SJCRH30 (cell line): ENCODE measurements at places on chromosomes 3 and 15.

- no peak overlapping the region for H3K4me3 ChIP-seq
- no peaks in the 10 kb centered on the region for H3K27me3 ChIP-seq
- H3K27ac ChIP-seq = no peak overlapping the region
Observed at GRCh38 chr3:126733061-126733430, 29.0 kb downstream of the CHCHD6 start.

DNA sequence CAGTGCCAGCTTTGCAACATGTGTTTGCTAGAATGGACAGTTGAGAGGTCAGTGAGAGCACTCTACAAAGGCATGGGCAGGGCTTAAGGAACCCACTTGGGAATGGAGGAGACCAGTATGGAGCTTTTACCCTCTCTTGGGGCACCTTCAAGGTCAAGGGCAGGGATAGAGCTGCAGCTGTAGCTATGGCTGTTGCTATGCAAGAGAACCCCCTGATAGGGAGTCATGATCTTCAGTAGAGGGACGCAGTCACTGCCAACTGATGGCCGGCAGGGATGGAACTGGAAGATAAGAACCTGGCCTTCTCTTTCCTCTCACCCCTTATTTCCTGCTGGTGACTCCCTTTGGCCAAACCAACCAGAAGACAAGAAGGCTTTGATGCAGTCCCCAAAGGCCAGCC lies 40.3 kb downstream of the THSD4 start:
- no peaks in the 10 kb centered on the region for H3K27me3 ChIP-seq
- DNase-seq = no peak
- H3K27ac ChIP-seq = no peak overlapping the region
- no peaks in the 10 kb centered on the region for H3K4me1 ChIP-seq
- H3K4me3 ChIP-seq = no peak overlapping the region

GRCh38 chr3:9986230-9986725 lies 363 bp downstream of the EMC3 start:
- H3K27me3 ChIP-seq = no peaks in the 10 kb centered on the region
- H3K36me3 ChIP-seq = peaks cover 10% of the 10 kb centered on the region
- H3K27ac ChIP-seq = peak overlapping the region; percentile 85

- no peak overlapping the region for H3K27ac ChIP-seq
- peaks cover 5% of the 10 kb centered on the region; the same call in 1 of the 2 replicates for H3K36me3 ChIP-seq
- no peaks in the 10 kb centered on the region for H3K4me1 ChIP-seq
- H3K4me3 ChIP-seq = no peak overlapping the region
- no peak for DNase-seq
- H3K27me3 ChIP-seq = no peaks in the 10 kb centered on the region
Observed at GRCh38 chr3:52072020-52072419, 15.6 kb upstream of the DUSP7 start.

DNA sequence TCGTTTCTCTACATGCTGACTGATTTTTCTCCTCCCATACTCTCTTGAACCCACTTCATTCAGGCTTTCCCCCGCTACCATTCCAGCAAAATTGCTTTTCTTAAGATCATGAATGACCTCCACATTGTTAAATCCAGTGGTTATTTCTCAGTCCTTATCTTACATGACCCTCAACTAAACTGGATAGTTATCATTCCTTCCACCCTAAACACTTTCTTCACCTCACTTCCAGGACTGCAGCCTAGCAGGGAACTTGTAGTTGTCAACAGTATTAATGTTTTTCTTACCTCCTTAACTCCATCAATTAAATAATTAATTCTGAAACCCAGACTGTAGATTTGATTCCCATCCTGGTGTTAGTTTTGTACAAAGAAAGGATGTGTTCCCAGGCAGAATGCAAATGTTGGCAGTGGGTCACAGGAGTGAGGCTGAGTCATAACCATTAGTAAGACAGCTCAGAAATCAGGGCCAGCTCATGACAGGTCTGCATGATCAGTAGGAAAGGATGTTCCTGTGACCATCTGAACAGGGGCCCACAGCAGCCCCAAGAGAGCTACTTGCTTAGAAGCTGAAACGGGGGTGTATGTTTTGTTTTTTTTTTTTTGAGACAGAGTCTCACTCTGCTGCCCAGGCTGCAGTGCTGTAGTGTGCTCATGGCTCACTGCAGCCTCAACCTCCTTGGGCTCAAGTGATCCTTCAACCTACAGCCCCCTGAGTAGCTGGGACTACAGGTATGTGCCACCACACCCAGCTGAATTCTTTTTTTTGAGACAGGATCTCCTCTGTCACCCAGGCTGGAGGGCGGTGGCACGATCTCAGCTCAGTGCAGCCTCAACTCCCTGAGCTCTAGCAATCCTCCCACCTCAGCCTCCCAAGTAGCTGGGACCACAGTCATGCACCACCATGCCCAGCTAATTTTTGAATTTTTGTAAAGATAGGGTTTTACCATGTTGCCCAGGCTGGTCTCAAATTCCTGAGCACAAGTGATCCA lies 9.1 kb downstream of the BCL2L10 start:
- H3K27me3 ChIP-seq = no peaks in the 10 kb centered on the region
- H3K36me3 ChIP-seq = no peaks in the 10 kb centered on the region
- H3K4me1 ChIP-seq = peaks cover 14% of the 10 kb centered on the region
- peak; percentile 62 for DNase-seq

- no peak overlapping the region for H3K27ac ChIP-seq
- no peak for DNase-seq
- H3K4me3 ChIP-seq = no peak overlapping the region
- H3K4me1 ChIP-seq = no peaks in the 10 kb centered on the region
- H3K36me3 ChIP-seq = no peaks in the 10 kb centered on the region
- H3K27me3 ChIP-seq = no peaks in the 10 kb centered on the region
Observed at GRCh38 chr3:151383956-151384355, 597 bp downstream of the P2RY12 start.

DNA sequence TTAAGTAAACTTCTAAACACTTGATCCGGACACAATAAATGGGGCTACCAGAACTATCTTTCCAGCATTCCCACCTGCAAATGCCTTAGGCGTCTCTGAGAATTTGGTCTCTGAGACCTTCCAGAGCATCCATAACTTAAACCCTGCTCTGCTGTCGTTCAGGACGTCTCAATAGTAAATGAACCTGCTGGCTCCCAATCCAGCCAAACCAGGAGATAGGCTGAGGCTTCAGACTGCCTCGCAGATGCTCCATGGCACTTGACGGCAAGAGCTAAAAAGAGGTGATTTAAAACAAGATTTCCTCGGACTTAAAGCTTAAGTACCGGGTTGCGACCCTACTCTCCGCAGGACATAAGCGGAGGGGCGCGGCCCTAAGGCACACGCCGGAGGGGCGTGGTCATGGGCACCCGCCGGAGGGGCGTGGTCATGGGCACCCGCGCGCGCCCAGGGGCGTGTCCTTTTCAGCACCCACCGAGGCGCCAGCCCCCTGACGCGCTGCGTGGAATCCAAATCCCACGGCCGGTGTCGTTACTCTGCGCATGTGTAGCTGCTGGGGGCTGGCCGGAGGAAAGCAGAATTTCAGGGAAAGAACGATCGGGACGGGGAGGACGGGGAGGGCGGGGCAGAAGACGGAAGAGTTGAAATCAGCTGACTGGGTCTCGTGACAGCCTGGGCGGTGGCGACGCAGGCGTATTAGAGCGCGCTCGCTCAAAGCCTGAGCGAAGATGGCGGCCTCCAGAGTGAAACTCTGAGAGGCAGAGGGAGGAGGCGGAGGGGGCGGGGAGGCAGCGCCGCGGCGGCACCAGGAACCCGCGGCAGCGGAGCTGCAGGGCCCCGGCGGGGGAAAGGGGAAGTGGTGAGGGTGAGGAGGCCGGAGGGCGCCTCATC lies at the start of gene DNAJC13:
DNAJC13 (plus strand) TSS at position 696 of the 888 bp plus-strand sequence. CDS start 17,049 bp downstream, outside the sequence.
- no peaks in the 10 kb centered on the region for H3K4me1 ChIP-seq
- peak within 1 kb of the TSS; percentile 82 for H3K4me3 ChIP-seq
- no peaks in the 10 kb centered on the region for H3K27me3 ChIP-seq
- H3K27ac ChIP-seq = peak within 1 kb of the TSS; percentile 60
- H3K36me3 ChIP-seq = no peaks in the 10 kb centered on the region

DNA sequence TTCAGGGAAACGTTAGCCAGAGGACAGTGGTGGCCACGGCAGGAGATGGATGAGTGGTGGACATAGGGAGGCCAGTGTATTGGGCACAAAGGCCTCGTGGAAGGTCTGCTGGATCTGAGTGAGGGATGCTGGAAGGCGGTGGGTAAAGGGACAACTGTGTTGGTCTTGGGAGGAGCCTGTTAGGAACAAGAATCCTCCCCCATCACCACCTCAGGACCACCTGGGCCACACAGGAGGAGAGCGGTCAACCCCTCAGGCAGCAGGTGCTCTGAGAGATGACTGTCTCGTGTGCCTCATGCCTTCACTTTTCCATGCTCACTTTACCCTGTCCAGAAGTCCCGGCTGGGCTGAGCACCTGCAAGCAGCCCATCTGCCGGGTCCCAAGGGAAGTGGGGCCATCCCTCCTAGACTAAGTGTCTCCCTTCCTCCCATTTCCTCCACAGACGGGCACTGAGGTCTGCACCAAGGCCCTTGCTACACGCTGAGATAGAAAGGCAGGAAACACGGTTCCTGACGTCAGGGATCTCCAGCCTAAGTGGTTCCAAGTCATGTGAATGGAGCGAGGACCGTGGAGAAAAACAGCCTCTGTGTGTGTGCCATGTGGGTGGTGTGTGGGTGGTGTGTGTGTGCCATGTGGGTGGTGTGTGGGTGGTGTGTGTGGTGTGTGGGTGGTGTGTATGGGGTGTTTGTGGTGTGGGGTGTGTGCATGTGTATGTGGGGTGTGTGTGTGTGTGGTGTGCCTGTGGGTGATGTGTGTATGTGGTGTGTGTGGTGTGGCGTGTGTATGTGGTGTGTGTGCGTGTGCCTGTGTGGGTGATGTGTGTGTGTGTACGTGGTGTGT lies 47.8 kb upstream of the CTSH start:
- H3K27ac ChIP-seq = no peak overlapping the region
- H3K36me3 ChIP-seq = no peaks in the 10 kb centered on the region
- peaks cover 28% of the 10 kb centered on the region for H3K4me1 ChIP-seq
- H3K27me3 ChIP-seq = no peaks in the 10 kb centered on the region
- DNase-seq = no peak

- no peaks in the 10 kb centered on the region for H3K27me3 ChIP-seq
- peaks cover 15% of the 10 kb centered on the region for H3K4me1 ChIP-seq
- no peak overlapping the region for H3K4me3 ChIP-seq
- no peak overlapping the region for H3K27ac ChIP-seq
Observed at GRCh38 chr15:97009031-97009431, 678.5 kb downstream of the NR2F2 start.

GRCh38 chr15:39465843-39466749 lies 114.8 kb upstream of the THBS1 start:
- no peak overlapping the region for H3K27ac ChIP-seq
- H3K27me3 ChIP-seq = no peaks in the 10 kb centered on the region
- no peaks in the 10 kb centered on the region for H3K36me3 ChIP-seq

- no peak overlapping the region for H3K4me3 ChIP-seq
- no peaks in the 10 kb centered on the region for H3K36me3 ChIP-seq
- H3K4me1 ChIP-seq = peaks cover 10% of the 10 kb centered on the region
- DNase-seq = no peak
- no peaks in the 10 kb centered on the region for H3K27me3 ChIP-seq
Observed at GRCh38 chr3:43735618-43736017, 44.9 kb downstream of the ABHD5 start.

DNA sequence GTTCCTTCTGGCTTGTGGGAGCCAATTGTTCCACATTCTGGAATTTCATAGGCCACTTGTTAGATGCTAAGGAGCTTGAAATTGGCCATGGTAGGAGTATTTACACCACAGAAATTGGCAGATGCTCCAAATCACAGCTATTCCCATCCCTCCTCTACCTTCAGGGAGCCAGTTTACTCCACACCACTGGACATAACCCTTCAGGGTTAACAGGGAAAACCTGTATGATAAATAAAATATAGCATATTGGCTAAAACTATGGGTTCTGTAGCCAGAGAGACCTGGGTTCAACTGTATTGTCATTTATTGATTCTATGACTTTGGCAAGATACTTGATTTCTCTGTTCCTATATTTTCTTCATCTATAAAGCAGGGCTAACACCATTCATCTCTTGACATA lies 384.2 kb upstream of the PROK2 start:
- no peaks in the 10 kb centered on the region for H3K36me3 ChIP-seq
- no peak overlapping the region for H3K27ac ChIP-seq
- no peak for DNase-seq
- H3K27me3 ChIP-seq = no peaks in the 10 kb centered on the region

GRCh38 chr3:69710153-69710977 lies 28.9 kb upstream of the MITF start:
- DNase-seq = peak; percentile 18
- no peak overlapping the region for H3K4me3 ChIP-seq
- H3K36me3 ChIP-seq = no peaks in the 10 kb centered on the region
- H3K27me3 ChIP-seq = no peaks in the 10 kb centered on the region

DNA sequence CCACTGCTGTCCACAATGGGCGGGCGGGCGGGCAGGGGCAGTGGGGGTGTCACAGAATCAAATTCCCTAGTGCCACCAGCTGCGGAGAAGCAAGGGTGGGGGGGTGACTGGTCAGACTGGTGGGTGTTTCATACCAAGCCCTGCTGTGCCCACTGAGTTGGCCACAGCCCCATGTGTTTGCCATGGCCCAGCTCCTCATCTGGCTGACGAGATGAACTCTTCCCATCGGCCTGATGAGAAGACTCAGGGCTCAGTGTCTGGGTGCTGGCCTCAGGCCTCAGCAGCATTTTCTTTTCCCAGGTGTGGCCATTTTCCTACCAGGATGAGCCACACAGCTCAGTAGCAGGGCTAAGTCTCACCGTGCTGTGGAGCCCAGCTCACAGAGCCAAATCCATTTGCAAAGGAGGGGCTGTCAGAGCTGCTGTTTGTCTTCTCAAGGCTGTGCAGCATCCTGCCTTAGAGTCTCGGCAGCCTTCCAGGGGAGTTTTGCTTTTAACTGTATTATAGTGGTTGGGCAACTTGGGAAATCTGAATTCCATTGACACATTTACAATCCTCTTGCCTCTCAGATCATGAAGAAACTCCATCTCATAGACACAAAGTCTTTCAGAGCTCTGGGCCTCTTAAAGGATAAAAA lies 176.8 kb downstream of the ABHD5 start:
- H3K36me3 ChIP-seq = no peaks in the 10 kb centered on the region
- H3K27ac ChIP-seq = no peak overlapping the region
- no peak for DNase-seq
- H3K27me3 ChIP-seq = no peaks in the 10 kb centered on the region

DNA sequence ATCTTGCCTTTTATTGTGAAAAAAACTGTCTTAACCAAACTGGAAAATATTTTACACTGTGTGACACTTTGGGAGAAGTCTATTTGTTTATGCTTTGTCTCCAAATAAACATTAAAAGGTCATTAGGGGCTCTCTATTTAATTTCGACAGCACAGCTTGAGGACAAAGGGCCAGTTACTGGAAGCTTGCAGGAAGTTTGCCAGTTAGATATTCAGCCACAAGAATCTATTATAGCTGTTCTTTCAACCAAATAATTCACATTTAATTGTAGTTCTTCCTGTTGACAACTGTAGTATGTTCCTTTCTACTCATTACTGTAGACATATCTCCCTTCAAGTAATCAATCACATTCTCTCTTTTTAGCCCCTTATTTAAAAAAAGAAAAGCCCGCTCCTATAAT lies 6.1 kb downstream of the CP start:
- no peaks in the 10 kb centered on the region for H3K4me1 ChIP-seq
- no peak overlapping the region for H3K4me3 ChIP-seq
- no peaks in the 10 kb centered on the region for H3K36me3 ChIP-seq
- H3K27ac ChIP-seq = no peak overlapping the region

DNA sequence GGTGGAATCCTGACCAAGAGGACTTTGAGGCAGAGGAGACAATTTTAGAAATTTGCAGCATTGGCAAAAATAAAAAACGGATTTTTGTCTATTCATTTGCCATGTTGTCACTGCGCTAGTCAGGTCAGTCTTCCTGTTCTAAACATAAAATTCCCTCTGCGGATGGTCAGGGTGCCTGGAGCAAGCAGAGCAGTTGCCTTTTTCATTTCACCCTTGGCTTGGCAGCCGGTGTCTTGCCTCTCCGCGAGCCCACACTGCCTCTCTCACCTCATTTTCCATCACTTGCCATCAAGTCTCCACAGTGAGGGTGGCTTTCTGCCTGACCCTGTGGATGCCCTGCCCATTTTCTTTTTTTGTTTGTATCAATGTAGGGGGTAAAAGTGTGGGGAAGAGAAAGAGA lies 396.1 kb downstream of the LRTM1 start:
- H3K4me3 ChIP-seq = no peak overlapping the region
- no peak overlapping the region for H3K27ac ChIP-seq
- H3K4me1 ChIP-seq = no peaks in the 10 kb centered on the region
- H3K27me3 ChIP-seq = 0 out of 2 replicates have a peak, but pooled peaks cover 5% of the 10 kb centered on the region
- DNase-seq = no peak
